ENCODE measurements at places on chromosomes 11 and 22. TPM values are rescaled to one million over a fixed set of nuclear protein-coding genes. Genes with fewer than 3 reads are reported as not detected.
A peak's percentile ranks its signal among the peaks of the same experiment; 100 is the strongest.

DNA sequence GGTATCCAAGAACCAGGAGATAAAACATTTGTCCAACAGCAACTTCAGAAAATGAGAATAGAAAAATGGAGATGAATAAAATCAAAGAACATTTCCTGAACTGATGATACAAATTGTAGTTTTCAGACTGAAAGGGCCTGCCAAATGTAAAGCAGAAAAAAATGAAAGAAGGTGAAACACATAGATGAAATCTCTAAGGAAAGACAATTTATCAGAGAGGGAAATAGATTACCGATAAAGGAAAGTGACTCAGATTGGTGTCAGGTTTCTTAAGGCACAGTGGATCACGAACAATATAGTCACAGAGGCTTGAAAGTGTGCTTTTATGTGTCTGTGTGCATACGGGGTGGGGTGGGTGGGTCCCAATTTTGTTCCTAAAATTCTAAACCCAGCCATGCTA is 4.1 kb upstream of the STT3A start:
- no peak overlapping the region for H3K4me3 ChIP-seq
- peaks cover 6% of the 10 kb centered on the region for H3K36me3 ChIP-seq
- DNase-seq, result no peak
- H3K4me1 ChIP-seq, result no peaks in the 10 kb centered on the region
- H3K27ac ChIP-seq, result no peak overlapping the region
- H3K27me3 ChIP-seq, result no peaks in the 10 kb centered on the region

B4GALNT4 gene
- 4.5 TPM for polyA plus RNA-seq

- no peak overlapping the region for H3K4me3 ChIP-seq
- H3K4me1 ChIP-seq, result no peaks in the 10 kb centered on the region
- no peaks in the 10 kb centered on the region for H3K27me3 ChIP-seq
- no peak for DNase-seq
- no peak overlapping the region for H3K27ac ChIP-seq
These were observed 78.6 kb downstream of the FAM168A start for GRCh38 chr11:73519266-73519665.

DNA sequence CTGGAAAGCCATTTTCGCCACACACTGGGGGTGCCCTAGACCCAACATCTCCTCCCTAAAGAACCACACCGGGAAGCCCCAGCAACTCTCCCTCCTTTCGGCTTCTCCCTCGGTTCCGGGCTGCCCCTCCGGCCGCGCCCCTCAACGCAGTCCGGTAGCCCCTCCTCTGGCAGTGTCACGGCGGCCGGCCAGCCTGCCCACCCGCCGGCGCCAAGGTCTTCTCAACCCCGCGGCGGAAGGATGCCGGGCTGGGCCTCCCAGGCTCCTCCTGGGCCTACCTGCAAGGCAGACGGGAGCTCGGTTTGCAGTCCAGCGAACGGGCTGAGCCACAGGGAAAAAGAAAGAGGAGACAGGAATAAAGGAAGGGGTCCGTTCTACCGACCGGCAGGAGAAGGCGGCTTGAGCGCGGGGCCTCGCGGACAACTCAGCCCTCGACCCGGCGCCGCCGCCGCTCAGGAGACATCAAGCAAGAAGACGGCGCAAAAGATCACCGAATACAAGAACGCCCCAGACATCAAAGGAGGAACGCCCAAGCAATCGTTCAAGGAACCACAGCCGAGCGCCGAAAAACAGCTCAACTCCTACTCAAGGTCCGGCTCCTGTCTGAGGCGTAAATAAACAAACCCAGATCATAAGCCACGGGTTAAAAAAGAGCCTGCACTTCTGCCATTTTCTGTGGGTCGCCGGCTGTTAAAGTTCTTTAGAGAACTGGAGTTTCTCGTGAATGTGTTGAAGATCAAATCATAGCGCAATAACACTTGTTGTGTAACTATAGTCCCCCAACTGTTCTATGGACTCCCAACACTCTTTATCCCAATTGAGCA is at the start of gene AMBRA1:
Gene AMBRA1 (minus strand): TSS at position 474 of the 824 bp plus-strand sequence. CDS start 45,643 bp downstream, outside the sequence.
- DNase-seq, result peak; percentile 97
- peaks cover 2% of the 10 kb centered on the region for H3K4me1 ChIP-seq
- peak within 1 kb of the TSS; percentile 75 for H3K4me3 ChIP-seq
- H3K36me3 ChIP-seq, result no peaks in the 10 kb centered on the region
- H3K27me3 ChIP-seq, result no peaks in the 10 kb centered on the region

DNA sequence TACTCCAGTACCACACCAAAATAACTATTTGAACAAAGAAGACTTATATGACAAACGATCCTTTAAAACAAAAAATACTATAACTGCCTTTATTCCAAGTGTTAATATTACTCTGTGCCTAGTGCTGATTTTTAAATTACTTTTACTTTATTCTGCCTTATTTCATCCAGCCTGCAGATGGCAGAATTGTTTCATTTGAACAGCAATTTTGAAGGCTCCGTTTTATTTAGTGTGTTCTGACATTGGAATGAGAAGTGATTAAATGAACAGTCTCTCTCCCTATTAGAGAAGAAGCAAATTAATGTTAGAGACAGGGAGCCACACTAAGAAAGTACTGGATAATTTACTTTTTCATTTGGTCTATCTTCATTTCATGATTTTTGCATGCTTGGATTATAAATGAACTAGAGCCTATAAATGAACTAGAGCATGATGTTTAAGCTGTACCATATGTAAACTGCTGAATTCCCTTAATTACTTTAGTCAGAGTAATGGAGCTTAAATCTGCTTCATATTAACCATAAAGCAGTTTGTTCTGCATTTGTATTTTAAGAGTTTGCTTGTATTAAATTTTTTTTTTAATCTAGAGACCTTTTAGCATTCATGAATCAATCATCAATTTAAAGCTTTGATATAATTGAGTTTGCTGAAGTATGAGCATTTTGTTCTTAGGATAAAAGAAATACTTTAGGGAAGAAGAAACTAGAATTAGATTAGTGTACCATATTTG is 9.8 kb downstream of the PDHX start:
- peaks cover 3% of the 10 kb centered on the region for H3K4me1 ChIP-seq
- H3K36me3 ChIP-seq, result no peaks in the 10 kb centered on the region
- no peaks in the 10 kb centered on the region for H3K27me3 ChIP-seq
- H3K27ac ChIP-seq, result no peak overlapping the region

DNA sequence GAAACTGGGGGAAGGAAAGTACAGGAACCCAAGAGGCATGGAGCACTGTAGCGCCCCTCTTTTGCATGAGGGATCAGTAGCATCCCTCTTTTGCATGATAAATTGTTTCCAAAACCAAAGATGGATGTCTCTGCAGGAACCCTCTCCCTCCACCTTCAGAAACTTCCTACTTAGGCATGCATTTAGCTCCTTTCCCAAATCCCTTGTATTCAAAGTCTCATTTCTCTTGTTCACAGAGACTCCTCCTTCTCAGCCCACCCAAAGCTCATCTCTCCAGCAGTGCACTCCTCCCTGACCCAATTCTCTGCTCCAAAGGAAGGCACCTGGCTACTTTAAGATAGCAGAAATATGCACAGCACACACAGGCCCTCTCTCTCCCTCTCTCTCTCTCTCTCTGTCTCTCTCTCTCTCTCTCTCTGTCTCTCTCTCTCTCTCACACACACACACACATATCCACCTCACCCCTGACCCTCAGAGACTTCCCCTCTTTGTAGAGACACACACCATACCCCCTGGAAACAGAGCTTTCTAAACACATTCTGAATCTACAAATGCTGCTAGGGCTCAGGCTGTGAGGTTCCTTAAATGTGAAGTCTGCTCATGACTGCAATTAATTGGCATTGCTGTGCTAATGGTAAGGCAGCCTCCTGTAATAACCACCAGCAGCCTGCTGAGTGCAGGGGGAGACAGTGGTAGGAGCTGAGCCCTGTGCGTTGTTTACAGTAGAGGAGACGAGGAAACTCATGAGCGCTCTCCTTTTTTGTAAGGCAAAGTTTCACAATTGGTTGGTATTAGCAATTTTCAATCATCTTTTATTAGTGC is 519.6 kb downstream of the NTM start:
- no peak overlapping the region for H3K27ac ChIP-seq
- no peak for DNase-seq
- H3K4me1 ChIP-seq, result peaks cover 9% of the 10 kb centered on the region
- H3K4me3 ChIP-seq, result no peak overlapping the region

DNA sequence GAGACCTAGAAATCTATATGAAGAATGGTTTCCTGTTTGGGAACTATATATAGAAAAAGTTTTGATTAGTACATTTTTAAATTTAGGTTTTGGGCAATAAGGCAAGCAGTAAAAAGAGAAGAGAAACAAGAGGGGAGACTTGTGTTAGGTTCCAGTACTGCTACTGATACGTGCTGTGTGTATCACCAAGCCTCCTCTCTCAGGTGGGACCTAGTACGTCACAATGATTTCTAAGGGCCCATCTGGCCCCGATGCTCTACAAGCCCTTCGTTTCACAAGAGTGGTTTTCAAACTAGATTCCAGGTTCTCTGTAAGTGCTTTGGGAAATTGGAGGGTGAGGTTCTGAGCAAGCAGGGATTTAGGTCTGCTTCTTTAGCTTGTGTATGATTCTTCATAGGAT is 39.2 kb downstream of the USP35 start:
- DNase-seq, result no peak
- no peak overlapping the region for H3K4me3 ChIP-seq
- no peaks in the 10 kb centered on the region for H3K27me3 ChIP-seq
- H3K4me1 ChIP-seq, result no peaks in the 10 kb centered on the region
- H3K36me3 ChIP-seq, result peaks cover 25% of the 10 kb centered on the region
- no peak overlapping the region for H3K27ac ChIP-seq

GRCh38 chr11:94774345-94774744 is 6.2 kb downstream of the AMOTL1 start:
- no peak for DNase-seq
- H3K27ac ChIP-seq, result no peak overlapping the region
- no peak overlapping the region for H3K4me3 ChIP-seq
- H3K36me3 ChIP-seq, result no peaks in the 10 kb centered on the region

STK33 gene
- polyA plus RNA-seq, result 2.6 TPM

DNA sequence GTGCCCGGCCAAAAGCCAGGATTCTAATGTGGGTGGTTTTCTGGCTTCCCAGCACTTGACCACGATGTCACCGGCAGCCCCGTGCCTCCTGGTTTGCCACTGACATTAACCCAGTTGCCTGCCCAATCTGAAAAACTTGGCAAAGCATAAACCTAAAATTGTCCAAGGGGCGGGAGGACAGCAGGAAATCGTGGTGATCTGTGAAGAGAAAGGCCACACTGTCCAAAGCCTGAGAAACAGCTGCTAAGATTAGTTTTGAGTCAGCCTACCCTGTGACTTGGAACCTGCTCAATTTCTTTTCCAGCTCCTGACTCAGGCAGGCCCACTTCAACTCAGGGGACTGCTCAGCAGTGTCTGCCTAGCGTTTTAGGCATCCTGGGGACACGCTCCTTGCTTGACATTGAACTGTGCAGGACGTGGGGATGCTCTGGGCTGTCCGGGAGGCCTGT is 8.2 kb upstream of the F2 start:
- H3K27ac ChIP-seq, result peak overlapping the region; percentile 55
- DNase-seq, result no peak
- H3K36me3 ChIP-seq, result peaks cover 2% of the 10 kb centered on the region
- H3K27me3 ChIP-seq, result no peaks in the 10 kb centered on the region

DNA sequence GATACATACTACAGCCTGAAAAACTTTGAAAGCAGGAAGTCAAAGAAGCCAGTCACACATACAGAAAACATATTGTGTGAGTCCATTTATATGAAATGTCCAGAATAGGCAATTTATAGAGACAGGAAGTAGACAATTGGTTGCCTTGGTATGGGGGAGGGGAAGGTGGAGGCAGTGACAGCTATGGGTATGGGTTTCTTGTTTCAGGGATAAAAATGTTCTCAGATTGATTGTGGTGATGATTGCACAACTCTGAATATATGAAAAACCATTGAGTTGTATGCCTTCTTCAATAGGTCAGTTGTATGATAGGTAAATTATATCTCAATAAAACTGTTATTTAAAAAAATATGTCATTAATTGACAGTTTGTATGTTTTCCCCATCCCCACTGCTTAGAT is 137.6 kb downstream of the SNX19 start:
- no peaks in the 10 kb centered on the region for H3K36me3 ChIP-seq
- H3K4me3 ChIP-seq, result no peak overlapping the region
- H3K4me1 ChIP-seq, result no peaks in the 10 kb centered on the region
- no peak overlapping the region for H3K27ac ChIP-seq
- no peaks in the 10 kb centered on the region for H3K27me3 ChIP-seq
- no peak for DNase-seq
